Right ventricle myocardium superior (tissue), 1 donor: ENCODE measurements at places on chromosomes 12 and 14. TPM values are rescaled to one million over a fixed set of nuclear protein-coding genes. Genes with fewer than 3 reads are reported as not detected.

- DNase-seq: no peak
Observed at GRCh38 chr12:116465407-116465806, 93.8 kb upstream of the MAP1LC3B2 start.

The LIN52 gene
- 5.6 TPM for total RNA-seq

- no peak for DNase-seq
Observed at GRCh38 chr14:75646762-75647161, 13.9 kb downstream of the ERG28 start.

- DNase-seq: no peak
Observed at GRCh38 chr12:53791735-53792326, 40.1 kb upstream of the CISTR start.

The PLEKHD1 gene
- 0.22 TPM for total RNA-seq

- DNase-seq: no peak
Observed at GRCh38 chr14:90452366-90452765, 55.5 kb downstream of the CALM1 start.
